Adrenal gland (tissue), 19 donors: ENCODE measurements at places on chromosomes 1 and 21.
A peak's percentile ranks its signal among the peaks of the same experiment; 100 is the strongest.

DNA sequence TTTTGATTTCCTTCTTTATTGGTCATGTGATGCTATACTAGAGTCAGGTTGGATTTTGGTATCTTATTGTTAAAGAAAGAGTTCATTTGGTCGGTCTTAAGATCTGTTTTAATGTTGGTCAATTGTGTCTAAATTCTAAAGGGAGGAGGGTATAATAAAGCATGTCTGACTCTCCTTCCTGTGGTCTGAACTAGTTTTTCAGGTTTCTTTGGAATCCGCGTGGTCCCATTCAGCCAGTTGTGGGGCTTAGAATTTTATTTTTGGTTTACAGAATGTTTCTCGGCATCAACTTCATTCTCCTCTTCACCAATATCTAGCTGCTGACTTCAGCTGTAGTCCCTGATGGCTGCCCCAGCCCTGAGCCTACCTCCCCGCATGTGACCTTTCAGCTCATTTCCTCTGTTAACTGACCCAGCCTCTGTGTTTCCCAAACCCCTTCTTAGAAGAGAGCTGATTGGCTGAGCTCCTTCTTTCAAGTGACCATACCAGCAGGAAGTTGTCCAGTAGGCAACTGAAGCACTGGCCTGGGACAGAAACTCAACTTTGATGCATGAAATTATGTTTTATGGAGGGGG, 8.7 kb upstream of the MYOC start:
- no peaks in the 10 kb centered on the region for H3K27me3 ChIP-seq
- no peak overlapping the region for H3K27ac ChIP-seq
- H3K4me3 ChIP-seq, result no peak overlapping the region
- no peak for DNase-seq

DNA sequence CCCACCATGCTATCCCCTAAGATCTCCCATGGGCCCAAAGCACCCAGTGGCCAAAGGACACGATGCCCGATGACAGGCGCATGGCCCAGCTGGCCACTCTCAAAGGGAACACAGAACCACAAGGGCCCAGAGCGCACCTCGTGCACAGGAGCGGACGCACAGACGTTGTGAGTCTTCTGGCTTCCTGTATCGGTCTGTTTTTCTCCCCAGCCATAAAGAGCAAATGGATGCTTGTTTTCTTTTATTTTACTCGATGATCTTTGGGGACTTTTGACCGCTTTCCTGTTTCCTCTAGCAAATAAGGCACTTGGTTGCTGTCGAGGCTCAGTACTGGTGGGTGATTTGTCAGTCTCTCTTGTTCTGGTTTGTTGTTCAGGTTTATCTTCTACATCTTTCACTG, 16.2 kb downstream of the CCSAP start:
- peaks cover 10% of the 10 kb centered on the region for H3K4me1 ChIP-seq
- peaks cover 19% of the 10 kb centered on the region for H3K36me3 ChIP-seq
- no peak overlapping the region for H3K27ac ChIP-seq
- DNase-seq, result no peak
- no peaks in the 10 kb centered on the region for H3K27me3 ChIP-seq
- H3K4me3 ChIP-seq, result no peak overlapping the region

GRCh38 chr1:40750451-40750908, 33.1 kb upstream of the KCNQ4 start:
- H3K36me3 ChIP-seq, result no peaks in the 10 kb centered on the region
- H3K27ac ChIP-seq, result no peak overlapping the region
- H3K27me3 ChIP-seq, result no peaks in the 10 kb centered on the region
- H3K4me1 ChIP-seq, result peaks cover 7% of the 10 kb centered on the region
- no peak for DNase-seq

DNA sequence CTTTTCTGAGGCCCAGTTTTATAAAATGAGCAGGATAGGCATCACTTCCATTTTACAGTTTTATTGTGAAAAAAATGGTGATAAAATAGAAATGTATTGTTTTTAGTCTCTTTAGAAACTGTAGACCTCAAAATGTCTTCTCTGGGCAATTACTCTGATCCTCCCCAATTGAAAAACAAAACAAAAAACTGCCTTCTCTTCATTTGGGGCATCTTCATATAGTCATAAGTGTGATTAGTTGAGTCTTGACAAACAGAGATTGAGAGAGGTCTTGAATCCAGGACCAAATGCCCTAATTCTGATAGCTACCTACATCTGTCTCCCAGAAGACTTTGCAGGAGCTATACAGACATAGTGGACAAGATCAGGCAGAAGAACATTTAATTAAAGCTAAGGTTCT, 62.9 kb downstream of the LRRC8C start:
- no peak overlapping the region for H3K27ac ChIP-seq
- no peak for DNase-seq
- no peaks in the 10 kb centered on the region for H3K27me3 ChIP-seq
- no peaks in the 10 kb centered on the region for H3K36me3 ChIP-seq
- H3K4me3 ChIP-seq, result no peak overlapping the region

- no peaks in the 10 kb centered on the region for H3K27me3 ChIP-seq
- H3K27ac ChIP-seq, result no peak overlapping the region
- no peak overlapping the region for H3K4me3 ChIP-seq
- no peak for DNase-seq
- peaks cover 22% of the 10 kb centered on the region for H3K4me1 ChIP-seq
Observed at GRCh38 chr1:9902060-9902452, 8.0 kb downstream of the CTNNBIP1 start.

DNA sequence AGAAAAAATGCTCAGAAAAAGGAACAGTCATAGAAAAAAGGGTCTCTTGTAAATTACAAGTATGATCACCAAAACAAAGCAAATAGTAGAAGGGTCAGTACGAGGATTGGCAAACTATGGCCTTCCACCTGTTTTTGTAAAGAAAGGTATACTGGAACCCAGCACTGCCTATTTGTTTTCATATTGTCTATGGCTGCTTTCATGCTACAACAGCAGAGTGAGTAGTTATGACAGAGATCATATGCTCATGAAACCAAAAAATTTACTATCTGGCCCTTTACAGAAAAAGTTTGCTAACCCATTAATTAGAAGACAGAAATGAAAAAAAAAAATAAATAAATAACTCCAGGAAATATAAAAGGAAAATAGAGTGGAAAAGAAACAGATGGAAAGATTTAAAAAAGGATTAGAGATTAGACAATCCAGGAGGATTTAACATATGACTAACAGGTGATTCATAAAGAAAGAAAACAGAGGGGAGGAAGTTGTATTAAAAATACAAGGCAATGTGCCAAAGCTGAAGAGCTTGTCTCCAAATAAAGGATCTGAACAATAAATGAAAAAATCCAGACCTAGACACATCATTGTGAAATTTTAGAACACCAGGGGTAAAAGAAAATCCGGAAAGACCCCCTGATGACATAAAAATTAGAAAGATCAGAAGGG, 108.5 kb upstream of the SERTAD4 start:
- H3K27me3 ChIP-seq, result no peaks in the 10 kb centered on the region
- H3K27ac ChIP-seq, result no peak overlapping the region

GRCh38 chr1:26285366-26286063, 5.6 kb downstream of the SH3BGRL3 start:
- H3K36me3 ChIP-seq, result no peaks in the 10 kb centered on the region
- no peak for DNase-seq
- H3K27ac ChIP-seq, result no peak overlapping the region
- no peak overlapping the region for H3K4me3 ChIP-seq

DNA sequence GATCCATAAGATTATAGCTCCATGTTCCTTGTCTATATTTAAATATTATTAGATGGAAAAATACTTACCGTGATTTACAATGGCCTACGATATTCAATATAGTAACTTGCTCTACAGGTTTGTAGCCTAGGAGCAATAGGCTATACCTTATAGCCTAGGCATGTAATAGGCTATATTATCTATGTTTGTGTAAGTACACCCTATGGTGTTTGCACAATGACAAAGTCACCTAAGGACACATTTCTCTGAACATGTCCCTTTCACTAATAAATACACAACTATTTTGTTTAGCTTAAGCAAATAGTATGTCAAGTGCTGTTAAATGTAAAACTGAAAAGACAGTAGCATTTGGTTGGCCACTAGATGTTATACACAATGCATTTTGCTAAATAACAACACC, 248.9 kb upstream of the ADGRL4 start:
- DNase-seq, result no peak
- H3K4me1 ChIP-seq, result no peaks in the 10 kb centered on the region
- no peak overlapping the region for H3K27ac ChIP-seq

DNA sequence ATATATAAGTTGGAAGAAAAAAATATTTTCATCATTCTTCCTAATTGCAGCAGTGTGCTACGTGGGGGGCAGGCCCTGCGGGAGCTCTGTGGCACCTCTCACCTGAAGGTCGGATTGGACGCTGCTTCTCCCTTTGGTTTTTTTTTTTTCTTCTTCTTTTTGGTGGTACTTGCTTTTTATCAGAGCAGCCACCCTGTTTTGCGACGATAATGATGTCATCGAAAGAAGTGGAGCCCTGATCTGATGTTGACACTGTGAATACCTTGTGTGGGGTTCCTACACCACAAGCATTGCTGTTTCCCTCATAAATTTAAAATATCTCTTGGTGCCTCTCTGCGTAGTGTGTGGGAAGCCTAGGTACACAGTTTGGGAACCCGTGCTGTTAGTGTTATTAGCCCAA, 5.5 kb downstream of the TRAPPC10 start:
- H3K27ac ChIP-seq, result no peak overlapping the region
- peaks cover 52% of the 10 kb centered on the region for H3K4me1 ChIP-seq
- no peaks in the 10 kb centered on the region for H3K27me3 ChIP-seq
- H3K36me3 ChIP-seq, result no peaks in the 10 kb centered on the region
- H3K4me3 ChIP-seq, result no peak overlapping the region

- no peaks in the 10 kb centered on the region for H3K4me1 ChIP-seq
- H3K27ac ChIP-seq, result peak overlapping the region; percentile 42
- no peak for DNase-seq
- H3K4me3 ChIP-seq, result no peak overlapping the region
- H3K27me3 ChIP-seq, result no peaks in the 10 kb centered on the region
Observed at GRCh38 chr21:14762327-14762726, 216.2 kb upstream of the SAMSN1 start.

DNA sequence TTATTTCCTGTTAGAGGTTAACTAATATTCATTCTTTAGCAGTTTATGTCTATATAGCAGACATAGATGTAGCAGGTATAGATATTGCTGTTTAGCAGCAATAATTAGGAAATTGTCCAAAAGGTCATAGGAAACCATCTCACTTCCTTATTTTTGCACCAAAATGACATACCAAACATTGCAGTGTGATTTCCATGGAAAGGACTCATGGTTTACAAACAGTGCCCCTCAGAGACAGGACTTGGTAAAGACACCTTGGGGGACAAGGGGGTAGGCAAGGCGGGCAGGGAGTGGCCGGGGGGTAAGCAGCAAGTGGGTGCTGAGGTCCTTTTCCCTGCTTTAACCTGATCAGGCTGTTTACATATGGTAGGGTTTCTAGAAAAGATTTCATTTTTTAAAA, 30.5 kb downstream of the BATF3 start:
- H3K27ac ChIP-seq, result no peak overlapping the region
- no peak overlapping the region for H3K4me3 ChIP-seq
- H3K27me3 ChIP-seq, result no peaks in the 10 kb centered on the region
- H3K4me1 ChIP-seq, result peaks cover 6% of the 10 kb centered on the region
- H3K36me3 ChIP-seq, result no peaks in the 10 kb centered on the region

- no peak overlapping the region for H3K27ac ChIP-seq
- peaks cover 6% of the 10 kb centered on the region for H3K4me1 ChIP-seq
- DNase-seq, result no peak
- no peak overlapping the region for H3K4me3 ChIP-seq
Observed at GRCh38 chr1:150106341-150106740, 38.8 kb downstream of the VPS45 start.

DNA sequence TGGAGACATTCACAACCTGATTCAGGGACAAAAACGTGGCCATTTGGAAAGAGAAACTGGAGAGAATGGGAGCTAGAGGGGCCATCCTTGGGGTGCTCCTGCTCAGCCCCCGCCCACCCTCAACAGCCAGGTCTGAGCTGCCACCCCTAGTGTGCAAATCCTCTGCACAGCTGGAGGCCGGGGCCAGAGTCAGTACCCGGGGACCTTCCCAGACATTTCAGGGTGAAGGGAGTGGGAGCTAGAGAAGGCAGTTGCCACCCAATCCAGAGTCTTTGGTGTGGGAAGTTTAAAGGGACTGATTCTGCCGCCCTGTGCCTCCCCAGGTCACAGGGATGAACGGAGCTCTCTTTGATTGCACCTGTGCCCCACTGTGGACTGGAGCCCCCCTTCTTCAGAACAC, 397.4 kb downstream of the MATN1 start:
- no peak overlapping the region for H3K27ac ChIP-seq
- no peak overlapping the region for H3K4me3 ChIP-seq
- H3K27me3 ChIP-seq, result no peaks in the 10 kb centered on the region
- H3K36me3 ChIP-seq, result no peaks in the 10 kb centered on the region
- DNase-seq, result no peak

GRCh38 chr21:32087447-32087846, 191.4 kb downstream of the MIS18A start:
- H3K27me3 ChIP-seq, result no peaks in the 10 kb centered on the region
- H3K27ac ChIP-seq, result no peak overlapping the region
- no peaks in the 10 kb centered on the region for H3K4me1 ChIP-seq
- no peak overlapping the region for H3K4me3 ChIP-seq
- DNase-seq, result no peak

DNA sequence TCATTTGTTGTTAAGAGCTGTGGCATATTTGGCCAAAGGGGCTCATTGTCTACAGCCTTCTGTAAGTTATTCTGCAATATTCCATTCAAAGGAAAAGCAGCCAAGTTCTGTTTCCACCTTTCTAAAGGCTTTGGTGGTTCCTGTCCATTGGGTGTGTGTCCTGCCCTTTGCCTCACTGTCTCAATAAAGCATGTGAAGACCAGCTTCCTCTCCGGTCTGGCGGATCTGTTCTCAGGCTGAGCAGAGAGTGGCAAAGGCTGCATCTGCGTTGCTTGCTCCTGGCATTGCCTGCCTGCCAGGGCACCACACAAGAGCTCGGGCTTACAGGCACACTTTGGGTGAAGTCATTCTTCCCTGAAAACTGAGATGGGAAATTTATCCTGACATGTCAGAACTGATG, 34.9 kb downstream of the ST6GALNAC3 start:
- H3K36me3 ChIP-seq, result no peaks in the 10 kb centered on the region
- no peak overlapping the region for H3K27ac ChIP-seq
- H3K4me1 ChIP-seq, result no peaks in the 10 kb centered on the region
- H3K4me3 ChIP-seq, result no peak overlapping the region

GRCh38 chr21:23601549-23601948, 2005.7 kb downstream of the MRPL39 start:
- no peak overlapping the region for H3K4me3 ChIP-seq
- no peaks in the 10 kb centered on the region for H3K4me1 ChIP-seq
- H3K27me3 ChIP-seq, result no peaks in the 10 kb centered on the region
- H3K27ac ChIP-seq, result no peak overlapping the region
